T-helper 1 cell (primary cell): ENCODE measurements at places on chromosomes 5 and 9.

DNA sequence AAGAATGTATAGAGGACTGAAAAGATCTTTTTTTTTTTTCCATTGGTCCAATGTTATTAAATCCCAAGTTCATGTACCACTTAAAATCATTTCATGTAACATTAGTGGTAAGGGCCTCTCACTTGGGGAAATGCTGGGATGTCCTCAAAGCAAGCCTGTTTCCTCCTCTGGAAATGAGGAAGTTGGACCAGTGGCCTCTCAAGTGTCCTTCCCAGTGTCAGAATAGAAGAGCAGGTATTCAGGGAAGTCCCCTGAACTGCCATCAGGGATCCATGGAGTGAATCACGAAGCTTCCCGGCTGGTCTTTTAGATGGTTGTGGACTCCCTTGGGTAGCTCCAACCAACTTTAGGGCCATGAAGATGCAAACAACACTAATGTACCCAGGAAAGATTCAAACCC lies 55.2 kb upstream of the AFAP1L1 start:
- DNase-seq: no peak

DNA sequence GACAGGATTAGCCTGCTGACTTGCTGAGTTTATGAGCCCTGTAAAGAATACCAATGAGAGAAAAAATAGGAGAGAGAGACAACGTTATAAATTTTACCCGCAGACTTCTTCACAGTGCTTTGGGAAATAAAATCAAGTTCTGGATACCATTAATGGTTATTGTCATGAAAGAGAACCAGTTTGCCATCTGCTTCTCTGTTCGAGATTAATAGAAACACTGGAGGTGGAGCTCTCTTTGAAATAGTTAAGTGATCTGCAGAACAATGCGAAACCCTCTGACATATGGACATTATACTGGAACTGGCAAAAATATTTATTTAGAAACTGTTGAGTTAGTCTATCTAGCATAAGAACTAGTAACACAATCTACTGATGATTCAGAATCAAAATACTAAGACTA lies 500.7 kb downstream of the CDH12 start:
- DNase-seq: no peak

- no peak for DNase-seq
These were observed 189.3 kb upstream of the TLE4 start for GRCh38 chr9:79382458-79382857.

DNA sequence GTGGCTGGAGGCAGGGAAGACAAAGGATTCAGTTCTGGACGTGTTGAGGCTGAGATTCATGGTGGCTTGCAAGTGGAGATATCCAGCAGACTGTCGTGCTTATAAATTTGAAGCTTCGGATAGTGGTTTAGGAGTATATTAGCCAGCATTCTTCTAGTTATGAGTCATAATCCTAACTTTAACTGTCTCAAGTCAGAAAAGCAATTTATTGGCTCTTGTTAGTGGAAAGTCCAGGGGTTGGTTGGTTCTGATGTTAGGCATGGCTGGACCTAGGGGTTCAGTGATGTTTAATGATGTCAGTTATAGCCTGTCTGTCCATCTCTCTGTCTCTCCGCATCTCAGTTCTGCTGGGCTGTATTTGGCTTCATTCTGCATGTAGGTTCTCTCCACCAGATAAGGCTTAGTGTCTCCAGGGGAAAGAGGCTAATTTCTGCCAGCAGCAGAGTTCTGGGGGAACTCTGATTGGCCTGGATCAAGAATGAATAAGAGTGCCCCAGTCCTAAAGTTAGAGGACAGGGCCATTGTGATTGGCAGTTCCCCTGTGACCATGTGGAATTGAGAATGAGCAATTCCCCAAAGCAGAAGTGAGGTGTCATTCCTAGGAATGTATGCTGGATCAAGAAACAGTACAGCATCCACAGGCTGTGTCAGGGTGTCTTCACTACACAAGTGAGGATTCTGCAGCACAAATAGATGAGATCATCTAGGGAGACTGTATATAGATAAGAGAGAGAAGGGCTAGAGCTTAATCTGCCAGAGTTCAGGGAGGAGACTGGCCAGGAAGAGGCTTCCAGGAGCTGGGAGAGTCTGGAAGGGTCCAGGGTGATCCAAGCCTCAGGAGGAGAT lies 72.9 kb upstream of the SHB start:
- no peak for DNase-seq

- DNase-seq: no peak
These were observed 20.6 kb upstream of the ZFYVE16 start for GRCh38 chr5:80387063-80387768.

DNA sequence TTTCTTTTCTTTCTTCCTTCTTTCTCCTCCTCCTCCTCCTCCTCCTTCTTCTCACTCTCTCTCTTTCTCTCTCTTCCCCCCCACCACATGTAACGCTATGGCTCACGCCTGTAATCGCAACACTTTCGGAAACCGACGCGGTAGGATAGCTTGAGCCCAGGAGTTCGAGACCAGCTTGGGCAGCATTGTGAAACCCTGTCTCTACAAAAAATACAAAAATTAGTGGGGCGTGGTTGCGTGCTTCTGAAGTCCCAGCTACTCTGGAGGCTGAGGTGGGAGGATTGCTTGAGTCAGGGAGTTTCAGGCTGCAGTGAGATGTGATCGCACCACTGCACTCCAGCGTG lies 736 bp upstream of the GLDC start:
- DNase-seq: peak; percentile 18

- DNase-seq: no peak
These were observed 13.8 kb downstream of the PHYKPL start for GRCh38 chr5:178218827-178219226.

DNA sequence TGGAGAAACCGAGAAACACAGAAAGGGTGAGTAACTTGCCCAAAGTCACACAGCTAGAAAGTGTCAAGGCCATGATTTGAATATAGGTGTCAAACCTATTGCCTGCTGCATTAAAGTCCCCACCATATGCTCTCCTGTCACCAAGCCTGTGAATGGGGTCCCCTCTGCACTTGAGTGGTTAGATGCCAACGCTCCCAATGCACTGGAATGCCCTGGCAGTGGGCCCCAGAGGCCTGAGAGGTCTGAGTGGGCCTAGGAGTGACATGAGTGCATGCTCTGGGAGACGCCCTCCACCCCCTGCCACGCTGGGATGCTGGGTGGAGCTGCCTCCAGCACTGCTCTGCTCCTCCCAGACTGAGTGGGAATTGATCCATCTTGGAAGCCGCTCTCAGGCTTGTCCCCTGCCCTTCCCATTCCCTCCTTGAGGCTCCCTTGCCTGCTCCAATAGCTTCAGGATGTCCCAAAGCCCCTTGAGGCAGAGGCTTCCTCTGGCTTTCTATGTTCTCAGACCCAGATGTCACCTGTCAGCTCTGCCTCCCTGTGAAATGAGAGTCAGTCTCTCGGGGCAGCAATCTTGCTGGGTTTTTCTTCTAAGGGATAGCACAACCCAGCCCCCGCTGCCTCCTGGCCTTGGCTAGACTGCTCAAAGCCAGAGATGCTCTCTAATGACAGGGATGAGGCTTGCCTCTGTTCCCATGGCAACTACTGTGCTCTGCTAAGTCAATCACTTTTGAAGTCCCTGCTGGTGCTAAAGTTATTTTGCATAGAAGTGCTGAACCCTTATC lies 6.6 kb upstream of the ARSI start:
- no peak for DNase-seq

DNA sequence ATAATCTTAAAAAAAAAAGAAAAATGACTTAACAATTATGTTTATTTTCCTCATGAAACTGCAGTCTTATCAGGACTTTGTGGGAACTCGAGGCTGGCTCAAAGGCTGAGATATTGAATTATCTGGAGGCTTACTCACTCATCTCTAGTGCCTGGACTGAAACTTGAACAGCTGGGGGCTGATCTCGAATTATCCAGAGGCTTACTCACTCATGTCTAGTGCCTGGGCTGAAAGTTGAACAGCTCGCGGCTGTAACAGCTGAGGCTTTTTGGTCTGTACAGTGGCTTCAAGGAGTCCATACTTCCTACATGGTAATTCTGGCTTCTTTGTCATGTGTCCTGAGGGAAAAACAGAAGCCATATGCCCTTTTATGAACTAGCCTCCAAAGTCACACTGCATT lies 371.9 kb downstream of the CETN3 start:
- DNase-seq: no peak

- no peak for DNase-seq
These were observed 90.2 kb downstream of the ZNF462 start for GRCh38 chr9:106953174-106953573.

DNA sequence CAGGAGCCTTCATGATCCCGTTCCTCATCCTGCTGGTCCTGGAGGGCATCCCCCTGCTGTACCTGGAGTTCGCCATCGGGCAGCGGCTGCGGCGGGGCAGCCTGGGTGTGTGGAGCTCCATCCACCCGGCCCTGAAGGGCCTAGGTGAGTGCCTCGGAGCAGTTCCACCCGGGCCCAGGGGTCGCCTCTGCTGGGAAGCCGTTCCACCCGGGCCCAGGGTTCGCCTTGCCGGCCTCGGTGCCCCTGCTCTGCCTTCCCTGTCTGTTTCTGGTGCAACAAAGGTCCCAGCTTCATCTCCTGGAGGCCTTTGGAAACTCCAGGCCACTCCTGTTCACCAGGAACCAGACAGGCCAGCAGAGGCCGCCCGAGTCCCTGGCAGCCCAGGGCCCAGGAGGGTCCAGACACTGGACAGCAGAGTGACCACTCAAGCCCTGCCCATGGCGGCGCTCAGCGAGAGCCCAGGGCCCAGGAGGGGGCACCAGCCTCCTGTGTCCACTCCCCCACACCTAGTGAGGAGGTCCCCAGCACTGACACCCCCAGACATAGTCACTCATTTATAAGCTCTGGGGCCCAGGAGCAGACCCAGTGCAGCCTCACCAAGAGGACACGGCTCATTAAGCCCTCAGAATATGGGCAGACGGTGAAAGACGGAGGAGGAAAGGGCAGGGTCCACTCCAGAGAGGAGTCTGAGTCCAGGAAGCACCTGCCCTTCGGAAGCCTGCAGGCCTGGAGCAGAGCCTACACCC lies 7.5 kb downstream of the SLC6A19 start:
- no peak for DNase-seq

DNA sequence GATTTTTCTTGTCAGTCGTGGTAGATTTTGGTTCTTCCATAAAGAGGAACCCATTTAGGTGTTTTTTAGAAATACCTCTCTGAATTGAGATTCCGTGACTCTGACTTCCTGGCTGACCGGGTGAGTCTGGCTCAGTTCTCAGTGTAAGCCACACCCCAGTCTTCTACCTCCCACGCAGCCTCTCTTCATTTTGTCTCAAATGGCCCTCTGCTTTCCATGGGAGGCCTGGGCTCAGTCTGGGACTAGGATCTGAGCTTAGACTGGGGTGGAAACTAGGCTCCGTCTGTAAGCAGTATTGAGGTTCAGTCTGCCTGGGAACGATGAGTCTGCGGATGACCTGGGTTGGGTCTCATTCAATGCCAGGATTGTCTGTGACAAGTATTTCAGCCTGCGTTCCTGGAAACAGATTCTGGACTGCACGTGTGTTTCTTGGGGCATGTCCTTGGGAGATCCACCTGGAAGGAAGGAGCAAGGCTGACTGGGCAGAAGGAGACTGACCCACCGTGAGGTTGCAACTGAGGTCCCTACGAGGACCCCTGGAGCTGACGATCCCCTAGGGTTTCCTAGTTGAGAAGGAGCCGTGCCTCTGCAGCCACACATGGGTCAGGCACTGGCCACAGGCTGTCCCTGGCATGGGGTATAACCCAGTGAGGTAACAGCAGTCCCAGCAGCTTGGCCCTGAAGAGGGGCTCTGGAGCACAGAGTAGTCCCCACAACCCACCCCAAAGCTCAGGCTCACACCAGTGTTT lies 12.4 kb upstream of the CRB2 start:
- DNase-seq: no peak

DNA sequence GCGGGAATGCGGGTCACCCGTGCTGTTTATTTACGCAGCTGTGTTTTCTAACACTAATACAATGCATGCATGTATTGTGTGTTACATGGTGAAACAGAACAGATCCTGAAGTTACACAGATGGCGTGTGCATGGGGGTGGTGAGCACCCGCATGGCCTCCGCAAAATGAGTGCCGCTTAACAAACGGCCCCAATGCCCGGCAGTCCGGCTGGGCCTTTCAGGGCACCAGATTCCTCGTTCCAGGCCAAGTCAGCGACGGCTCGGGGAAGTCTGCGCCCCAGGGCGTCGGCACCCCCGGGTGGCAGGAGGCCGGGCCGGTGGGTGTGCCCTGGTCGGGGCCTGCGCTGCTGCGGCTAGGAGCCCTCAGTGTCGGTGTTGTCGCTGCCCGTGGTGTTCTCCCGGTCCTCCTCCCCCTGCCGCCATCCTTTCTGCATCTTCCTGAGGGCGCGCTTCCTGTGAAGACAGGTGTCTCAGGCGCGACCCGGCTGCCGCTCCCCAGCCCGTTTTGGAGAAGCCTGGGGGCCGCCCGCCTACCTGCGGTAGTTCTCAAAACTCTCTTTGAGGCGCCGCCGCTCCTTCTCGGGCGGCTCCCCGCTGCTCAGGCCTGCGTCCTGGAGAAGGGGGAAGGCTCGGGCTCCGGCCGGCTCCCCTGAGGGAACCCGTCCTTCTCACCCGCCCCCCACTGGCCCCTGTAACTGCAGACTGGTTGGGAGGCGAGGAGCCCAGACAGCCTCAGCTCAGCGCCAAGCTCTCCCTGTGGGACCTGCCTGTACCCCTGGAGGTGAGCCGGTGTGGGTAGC lies 605 bp upstream of the DNLZ start:
- DNase-seq: no peak

DNA sequence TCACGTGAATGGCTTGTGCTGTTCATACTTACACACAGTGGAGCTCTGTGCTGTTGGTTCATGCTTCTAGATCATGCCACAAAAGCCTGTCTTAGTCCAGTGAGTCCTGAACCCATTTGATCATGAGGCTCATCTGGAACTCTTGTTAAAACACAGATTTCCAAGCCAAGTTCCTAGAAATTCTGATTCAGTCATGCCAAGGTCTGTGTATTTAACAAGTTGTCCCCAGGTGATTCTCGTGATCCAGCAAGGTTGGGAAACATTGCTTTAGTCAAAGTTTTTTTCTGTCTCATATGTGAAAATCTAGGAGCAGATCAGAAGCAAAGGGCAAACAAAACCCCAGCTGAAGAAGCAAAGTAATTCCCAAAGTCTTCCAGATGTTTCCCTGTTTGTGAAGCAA lies 112.5 kb upstream of the GAS1 start:
- no peak for DNase-seq

- no peak for DNase-seq
These were observed 623.5 kb upstream of the NUDT12 start for GRCh38 chr5:104186100-104186499.

DNA sequence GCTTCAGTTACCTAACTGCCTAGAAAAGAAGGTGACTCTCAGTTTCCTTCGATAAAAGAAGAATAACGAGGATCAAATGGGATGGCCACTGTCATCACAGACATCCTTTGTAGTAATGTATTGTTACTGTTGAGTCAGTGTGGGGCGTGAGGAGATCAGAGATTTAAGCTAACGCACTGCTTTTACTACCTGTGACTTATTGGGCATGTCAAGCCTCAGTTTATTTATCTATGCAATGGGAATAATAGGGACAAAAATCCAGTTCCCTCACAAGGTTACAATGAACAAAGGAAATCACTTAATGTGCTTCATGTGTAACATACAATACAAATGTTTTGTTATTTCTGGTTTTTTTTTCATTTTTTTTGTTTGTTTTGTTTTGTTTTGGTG lies 255 bp upstream of the TRPM6 start:
- no peak for DNase-seq

- DNase-seq: no peak
These were observed 43.6 kb downstream of the ENC1 start for GRCh38 chr5:74596927-74597326.
